ENCODE measurements at places on chromosomes 2 and 18. TPM values are rescaled to one million over a fixed set of nuclear protein-coding genes. Genes with fewer than 3 reads are reported as not detected.

KLF11 gene
- polyA plus RNA-seq = 23.2 TPM

ADAM17 gene
- polyA plus RNA-seq = 34.8 TPM

DNA sequence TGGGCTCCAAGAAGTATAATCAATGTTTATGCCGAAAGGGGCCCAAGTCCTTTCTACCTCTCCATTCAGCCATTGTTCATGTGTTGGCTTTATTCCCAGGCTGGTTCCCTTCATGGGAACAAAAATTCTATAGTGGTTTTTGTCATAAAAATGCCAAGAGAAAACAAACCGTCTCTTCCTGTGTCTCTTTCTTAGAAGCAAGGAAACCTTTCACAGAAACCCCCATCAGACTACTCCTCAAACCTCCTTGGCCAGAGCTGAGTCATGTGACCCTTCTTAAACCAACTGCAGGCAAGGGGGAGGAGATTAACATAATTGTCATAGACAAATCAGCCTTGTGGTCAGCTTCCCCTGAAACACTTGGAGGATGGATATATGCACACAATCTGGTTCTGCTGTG, 75.1 kb upstream of the TANK start:
- DNase-seq = no peak

GRCh38 chr2:151619337-151619989, 114.8 kb downstream of the NEB start:
- DNase-seq = no peak

- DNase-seq = no peak
Observed at GRCh38 chr2:229408962-229409361, 137.9 kb upstream of the PID1 start.

DNA sequence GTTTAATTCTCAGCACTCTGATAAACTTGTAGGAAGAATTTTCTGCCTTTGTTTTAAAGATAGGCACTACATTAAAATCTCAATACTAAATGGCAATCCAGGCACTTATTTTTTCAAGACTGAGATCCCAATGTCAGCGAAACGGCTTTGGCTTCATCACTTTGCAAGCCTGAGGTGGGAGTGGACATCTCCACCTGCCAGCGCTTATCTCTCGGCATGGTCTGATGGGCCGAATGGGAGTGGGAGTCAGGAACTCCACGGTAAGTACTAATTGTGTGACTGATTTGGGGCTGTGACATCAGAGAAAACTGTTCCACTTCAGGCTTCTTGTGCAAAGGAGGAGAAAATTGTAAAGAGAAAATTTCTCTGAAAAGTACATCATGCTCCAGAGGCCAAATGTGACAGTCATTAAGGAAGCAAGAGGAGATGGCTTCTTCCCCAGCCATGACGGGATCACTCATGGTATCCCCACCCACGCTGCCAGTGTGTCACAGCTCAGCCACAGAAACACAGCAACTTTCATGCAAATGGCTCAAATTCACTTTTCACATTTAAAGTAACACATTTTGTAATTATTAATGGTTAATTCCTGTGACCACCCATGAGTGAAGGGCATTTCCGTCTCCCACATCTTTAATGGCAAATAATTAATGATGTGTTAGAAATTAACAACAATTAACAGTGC, 385.5 kb upstream of the HNRNPA3 start:
- no peak for DNase-seq

DNA sequence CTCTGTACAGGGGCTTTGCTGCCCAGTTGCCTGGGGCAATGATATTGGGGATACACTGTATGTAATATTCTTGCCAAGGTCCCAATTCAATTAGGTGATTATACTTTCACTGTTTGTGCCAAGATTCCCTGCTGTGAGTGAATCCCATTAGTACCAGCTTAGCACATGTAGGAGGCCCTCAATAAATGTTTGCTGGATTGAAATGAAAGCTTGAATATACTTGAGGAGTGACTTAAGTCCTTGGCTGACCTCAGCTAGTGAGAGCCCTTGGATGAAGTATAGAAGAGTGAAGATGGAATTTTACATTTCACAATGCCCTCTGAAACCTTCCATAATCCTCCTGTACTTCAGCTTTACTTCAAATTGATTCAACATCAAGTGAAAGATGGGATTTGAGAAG, 102.9 kb downstream of the GATA6 start:
- DNase-seq = no peak

DNA sequence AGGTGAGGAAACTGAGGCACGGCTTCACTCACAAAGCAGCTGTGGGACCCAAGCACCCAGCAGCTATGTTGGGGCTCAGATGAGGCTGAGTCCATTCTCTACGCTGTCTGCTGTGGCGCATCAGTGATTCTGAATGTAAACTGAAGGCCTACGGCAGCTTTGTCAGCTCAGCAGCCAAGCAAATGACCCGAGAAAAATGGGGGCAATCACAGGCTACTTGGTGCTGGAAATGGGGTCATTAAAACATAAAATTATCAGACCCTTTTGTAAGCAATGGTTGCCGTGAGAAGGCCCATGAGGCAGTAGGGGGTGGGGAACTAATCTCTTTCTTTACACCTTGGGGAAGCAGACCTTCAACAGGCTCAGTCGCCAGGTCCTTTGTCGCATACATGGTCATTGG, 84.0 kb upstream of the ZCCHC2 start:
- no peak for DNase-seq

DNA sequence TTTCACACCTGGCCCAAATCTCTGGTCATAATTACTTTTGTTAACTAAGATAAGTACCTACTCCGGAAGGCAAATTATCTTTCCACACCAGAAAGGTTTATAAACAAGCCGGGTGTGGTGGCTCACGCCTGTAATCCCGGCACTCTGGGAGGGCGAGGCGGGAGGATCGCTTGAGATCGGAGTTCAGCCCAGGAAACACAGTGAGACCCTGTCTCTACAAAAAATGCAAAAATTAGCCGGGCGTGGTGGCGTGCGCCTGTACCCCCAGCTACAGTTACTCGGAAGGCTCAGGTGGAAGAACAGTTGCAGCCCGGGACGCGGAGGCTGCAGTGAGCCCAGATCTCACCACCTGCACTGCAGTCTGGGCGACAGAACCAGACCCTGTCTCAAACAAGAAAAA, 2.1 kb downstream of the PUM2 start:
- no peak for DNase-seq

NCKAP5 gene
- polyA plus RNA-seq = 8.1 TPM

DNA sequence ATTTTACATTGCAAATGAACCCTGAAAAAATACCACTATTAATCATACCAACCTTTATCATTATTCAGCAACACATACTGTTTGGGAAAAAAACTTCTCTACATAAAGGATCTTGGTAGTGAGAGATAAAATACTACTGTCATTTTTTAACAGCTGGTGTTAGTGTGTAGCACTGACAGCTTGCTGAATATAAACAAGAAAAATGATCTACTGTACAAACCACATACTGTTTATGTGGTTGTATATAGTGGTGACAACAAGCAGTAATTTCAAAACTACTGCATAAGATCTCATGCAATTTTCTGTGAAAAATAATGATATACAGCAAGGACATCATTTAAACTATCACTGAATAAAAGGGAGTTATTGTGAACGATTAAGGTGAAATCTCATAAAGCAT, 601.2 kb downstream of the LRP1B start:
- no peak for DNase-seq

VAMP5 gene
- 54.2 TPM for polyA plus RNA-seq

SLC19A3 gene
- polyA plus RNA-seq = 7.8 TPM

GRCh38 chr2:45166229-45166890, 157.1 kb upstream of the SIX2 start:
- no peak for DNase-seq

SNX17 gene
- 108 TPM for polyA plus RNA-seq

DNA sequence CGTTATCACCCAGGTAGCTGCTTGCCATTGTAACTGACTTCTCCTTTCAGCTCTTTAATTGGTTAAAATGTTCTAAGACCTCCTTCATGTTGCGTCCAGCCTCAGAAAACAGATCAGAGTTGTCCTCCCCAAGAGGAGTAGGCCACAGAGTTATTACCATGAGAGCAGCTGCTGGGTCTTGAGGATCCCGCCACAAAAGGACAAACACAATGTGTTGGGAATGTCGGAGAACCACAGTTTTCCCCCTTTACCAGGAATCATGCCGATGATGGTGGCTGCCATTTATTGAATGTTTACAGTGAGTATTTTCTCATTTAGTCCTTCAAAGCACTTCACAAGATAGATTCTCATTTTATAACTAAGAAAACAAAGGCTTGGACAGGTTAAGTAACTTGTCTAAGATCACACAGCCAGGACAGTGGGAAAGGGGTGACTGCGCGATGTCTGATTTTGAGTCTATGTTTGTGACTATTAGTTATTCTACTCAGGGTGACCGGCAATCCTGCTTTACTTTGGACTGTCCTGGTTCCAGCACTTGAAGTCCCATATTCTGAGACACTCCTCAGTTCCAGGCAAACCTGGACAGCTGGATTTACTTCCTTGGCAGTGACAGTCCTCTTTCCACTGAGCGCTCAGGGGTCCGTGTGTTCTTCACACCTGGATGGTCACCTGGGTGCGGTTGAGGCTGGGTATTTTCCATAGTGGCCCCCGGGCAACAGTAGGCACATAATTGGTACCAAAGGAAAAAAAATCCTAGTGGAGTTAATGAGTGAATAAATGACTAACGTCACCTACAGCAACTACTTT, 93.6 kb downstream of the LIPG start:
- no peak for DNase-seq

DNA sequence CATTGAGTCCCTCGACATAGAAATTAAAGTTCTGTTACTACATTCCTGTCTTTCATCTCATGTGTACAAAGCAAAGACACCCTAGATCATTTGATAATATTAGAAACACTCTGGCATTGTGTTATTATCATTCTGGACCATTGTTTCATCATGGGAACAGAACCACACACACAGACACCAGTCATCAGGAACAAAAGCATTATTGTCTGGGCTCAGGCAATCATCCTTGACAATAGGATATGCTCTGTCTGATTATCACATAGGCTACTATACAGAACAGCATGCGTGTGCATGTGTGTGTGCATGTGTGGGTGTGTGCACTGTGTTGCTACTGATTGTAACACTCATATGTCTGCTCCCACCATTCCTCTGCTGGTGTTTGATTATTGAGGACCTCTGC, 242.5 kb downstream of the SH3BP4 start:
- DNase-seq = no peak

GRCh38 chr2:223813329-223813728, 24.1 kb downstream of the AP1S3 start:
- DNase-seq = no peak

DNA sequence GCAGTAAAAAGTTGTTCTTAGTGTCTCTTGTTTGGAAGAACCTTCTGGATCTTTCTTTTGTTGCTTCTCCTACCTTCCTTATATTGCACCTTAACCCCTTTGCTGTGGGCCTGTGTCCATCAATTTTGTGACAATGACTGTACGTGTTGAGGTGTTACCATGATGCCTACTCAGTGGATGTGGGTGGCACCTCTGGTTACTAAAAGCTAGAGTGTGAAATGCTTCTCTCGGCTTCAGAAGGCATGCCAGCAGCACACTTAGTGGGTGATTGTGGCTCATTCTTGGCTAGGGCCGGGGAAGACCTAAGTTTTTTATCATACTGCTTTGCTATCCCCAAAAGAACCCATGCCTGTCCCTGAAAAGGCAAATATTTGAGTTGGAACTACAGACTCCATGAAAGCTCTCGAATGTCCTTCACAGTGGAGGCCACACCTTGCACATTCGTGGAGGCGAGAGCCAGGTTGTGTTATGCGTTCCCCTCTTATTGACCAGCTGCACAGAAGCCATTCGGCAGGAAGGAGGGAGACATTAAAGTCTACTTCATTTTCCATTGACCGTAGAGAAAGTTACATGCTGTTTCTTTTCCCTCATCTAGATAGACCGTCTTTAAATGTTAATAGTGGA, 513.2 kb upstream of the RAB12 start:
- no peak for DNase-seq

AFG3L2 gene
- 73.4 TPM for polyA plus RNA-seq

GPR75 gene
- polyA plus RNA-seq = 4.4 TPM

- no peak for DNase-seq
Observed at GRCh38 chr18:50545936-50546335, 14.0 kb upstream of the MAPK4 start.

DUSP19 gene
- polyA plus RNA-seq = 6.5 TPM

ABI2 gene
- polyA plus RNA-seq = 78.0 TPM

DNA sequence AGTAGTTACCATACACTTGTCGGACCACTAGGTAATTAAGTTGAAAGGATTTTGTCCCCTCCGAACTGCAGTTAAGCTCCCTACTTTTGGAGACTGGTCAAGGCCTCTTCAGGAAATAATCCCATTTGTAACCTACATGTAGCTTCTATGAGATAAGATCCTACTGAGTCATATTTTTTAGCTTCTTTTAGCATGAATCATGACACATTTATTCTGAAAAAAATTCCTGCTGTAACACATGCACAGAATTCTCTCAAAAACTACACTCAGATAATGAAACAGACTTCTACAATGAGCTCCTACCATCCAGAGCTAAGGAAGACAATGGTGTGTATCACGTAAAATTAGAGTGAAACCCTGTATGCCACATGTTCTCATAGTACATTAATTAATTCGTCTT, 100.7 kb upstream of the CCDC195 start:
- no peak for DNase-seq

Measured in left renal cortex interstitium (tissue), 4 donors.